Right ventricle myocardium inferior (tissue), 1 donor: ENCODE measurements at places on chromosomes 2 and 18.

DNA sequence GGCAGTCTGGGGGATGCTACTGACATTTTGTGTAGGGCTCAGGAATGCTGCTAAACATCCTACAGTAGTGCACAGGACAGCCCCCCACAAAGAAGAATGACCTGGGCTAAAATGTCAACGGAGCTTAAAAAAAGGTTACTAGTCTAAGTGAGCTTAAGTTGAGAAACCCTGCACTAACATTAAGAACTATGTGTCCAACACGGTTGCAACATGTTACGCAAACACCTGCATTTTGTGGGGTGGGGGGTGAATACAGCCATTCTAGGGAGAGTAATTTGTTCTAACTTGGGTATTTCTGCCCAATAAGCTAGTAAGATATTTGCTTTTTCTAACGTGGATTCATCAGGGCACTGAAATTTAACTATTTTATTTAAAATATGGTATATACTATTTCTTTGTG lies 57.9 kb downstream of the SLC8A1 start:
- DNase-seq: no peak

DNA sequence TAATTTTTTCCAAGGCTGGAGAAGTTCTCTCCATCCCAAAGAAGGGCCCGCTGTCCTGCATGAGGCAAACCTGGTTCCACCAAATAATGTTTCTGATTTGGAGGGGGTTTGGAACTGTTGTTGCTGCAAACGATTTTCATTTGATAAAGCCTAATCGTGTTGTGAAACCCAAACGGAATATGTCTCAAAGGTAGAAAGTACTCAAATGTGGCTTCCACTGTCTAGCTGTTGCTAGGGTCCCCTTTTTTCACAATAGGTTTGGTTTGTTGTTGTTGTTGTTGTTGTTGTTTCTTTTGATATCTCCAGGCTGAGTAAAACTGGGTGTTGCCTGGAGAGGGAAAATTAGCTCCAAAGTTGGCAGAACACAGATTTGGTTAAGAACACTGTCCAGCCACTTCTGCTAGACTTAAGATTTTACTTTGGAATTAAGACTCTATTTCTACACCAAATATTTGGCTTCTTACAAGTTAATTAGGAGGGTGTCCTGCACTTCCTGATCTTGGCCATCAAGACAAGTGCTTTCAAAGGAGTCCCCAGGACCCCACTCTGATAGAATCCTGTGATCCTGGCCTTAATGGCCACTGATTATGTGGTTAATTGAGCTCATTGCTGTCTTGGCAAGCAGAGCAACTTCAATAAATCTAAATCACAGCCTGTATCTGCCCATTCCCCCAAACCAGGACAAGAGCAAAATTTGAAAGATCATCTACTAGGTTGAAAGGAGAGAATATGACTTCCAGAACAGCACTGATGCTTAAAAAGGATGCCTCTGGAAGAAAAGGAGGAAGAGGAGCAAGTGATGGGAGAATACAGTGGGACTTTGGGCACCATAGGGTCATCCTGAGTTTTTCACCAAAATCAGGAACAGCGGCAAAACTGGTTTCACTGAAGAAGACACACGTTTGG lies 3.3 kb upstream of the HOXD13 start:
- no peak for DNase-seq

DNA sequence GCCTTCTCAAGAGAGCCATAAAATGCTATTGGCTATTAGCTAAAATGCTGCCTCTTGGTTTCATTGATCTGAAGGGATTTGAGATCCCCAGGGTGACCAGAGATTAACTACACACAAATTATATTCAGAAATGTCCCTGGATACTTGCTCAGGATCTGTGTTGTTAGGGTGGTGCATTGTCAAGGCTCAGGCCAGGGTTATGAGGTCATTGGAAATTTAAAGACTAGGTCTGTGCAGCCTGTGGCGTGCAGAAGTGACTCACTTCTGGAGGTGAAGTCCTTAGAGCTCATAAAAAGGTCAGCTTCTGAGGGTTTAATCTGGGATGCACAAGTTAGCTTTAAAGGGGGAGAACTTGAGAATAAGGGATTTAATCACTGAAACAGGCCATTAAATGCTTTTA lies 23.5 kb downstream of the LRRTM1 start:
- DNase-seq: no peak

DNA sequence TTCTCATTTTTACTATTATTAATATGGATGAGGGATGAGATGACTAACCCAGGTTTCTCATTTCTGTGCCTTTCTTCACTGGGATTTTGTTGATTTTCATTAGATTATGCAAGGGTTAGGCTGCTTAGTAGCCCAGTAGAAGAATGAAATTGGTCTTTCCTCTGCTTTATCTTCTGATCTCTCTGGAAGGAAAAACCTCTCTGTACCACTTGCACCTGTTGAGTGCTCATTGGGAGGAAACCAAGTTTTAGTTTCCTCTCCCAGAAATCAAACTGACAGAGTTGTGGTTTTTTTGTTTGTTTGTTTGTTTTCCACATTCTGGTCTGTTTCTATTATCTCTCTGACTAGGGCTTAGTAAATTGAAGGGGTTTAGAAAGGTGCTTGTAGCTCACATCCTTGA lies 60.8 kb downstream of the KIAA1328 start:
- DNase-seq: no peak

- DNase-seq: no peak
These were observed 283.2 kb downstream of the MREG start for GRCh38 chr2:215729985-215730620.

GRCh38 chr18:808086-808485 lies 4.0 kb downstream of the YES1 start:
- no peak for DNase-seq

DNA sequence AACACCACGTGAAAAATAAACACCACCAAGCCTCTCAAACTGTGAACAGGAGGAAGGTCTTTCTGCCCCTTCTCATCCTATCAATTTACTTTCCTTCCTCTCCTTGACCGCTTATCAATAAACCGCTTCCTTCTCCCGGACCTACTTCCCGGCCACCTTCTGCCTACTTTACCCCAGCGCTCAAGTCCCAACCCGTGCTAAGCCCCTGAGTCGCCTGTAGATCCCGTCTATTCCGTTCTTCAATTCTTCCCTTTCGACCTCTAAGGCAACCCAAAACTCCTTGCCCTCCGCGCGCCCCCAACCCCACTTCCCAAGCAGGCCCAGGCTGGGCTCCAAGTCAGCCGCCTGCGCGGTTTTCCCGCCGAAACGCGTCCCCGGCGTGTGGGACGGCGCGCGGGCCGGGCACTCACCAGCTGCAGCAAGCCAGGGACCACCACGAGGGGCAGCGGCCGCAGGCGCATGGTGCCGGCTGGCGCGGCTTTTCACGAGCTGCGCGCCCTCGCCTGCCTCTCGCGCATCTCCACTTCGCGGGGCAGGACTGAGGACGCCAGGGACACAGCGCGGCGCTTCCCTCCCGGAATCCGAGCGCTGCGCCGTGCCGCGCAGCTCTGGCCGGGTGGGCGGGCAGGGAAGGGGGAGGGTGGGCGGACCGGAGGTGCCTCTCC lies at the start of gene NXPH2:
TSS of gene NXPH2 (minus strand) at position 610 of the 665 bp plus-strand sequence. CDS start at position 461, 149 bp downstream.
- no peak for DNase-seq

DNA sequence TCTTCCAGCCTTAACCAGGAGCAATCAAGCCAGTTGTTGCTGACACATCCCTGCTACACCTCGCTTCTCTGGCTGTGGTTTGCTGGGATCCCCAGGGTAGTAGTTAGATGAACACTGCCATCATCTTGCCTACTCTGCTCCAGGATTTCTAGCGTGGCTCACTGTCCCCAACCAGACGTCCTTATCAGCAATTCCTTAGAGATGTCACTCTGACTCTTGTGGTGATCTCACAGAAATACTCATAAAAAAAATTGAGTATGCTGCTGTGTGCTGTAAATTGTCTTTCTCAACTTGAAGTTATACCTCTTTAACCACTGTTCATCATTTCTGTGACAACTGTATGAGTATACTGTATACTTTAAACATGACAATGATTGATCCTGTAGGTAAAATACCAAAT lies 63.2 kb downstream of the PLCL1 start:
- DNase-seq: no peak
